ENCODE measurements at places on chromosomes 1 and 21.
A peak's percentile ranks its signal among the peaks of the same experiment; 100 is the strongest.

- DNase-seq: no peak
Observed at GRCh38 chr1:95169548-95169947, 52.4 kb downstream of the TLCD4 start.

DNA sequence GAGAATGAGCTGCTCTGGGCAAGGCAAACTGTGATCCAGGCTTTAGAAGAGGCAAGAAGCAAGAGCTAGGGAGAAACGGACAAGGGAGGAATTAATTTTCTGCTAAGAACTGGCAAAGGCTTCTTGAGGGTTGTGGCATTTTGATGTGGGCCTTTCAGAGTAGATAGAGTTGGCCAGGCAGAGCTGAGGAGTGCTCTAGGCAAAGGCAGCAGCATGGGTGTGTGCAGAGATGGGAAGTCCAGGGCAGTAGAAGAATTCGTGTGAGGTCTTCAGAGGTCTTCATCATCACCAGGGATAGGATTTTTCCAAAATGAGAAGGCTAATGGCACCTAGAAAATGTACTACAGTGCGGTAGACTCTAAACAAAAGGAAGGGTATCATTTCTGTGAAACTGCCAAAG is 237.8 kb downstream of the LTN1 start:
- no peak for DNase-seq

DNA sequence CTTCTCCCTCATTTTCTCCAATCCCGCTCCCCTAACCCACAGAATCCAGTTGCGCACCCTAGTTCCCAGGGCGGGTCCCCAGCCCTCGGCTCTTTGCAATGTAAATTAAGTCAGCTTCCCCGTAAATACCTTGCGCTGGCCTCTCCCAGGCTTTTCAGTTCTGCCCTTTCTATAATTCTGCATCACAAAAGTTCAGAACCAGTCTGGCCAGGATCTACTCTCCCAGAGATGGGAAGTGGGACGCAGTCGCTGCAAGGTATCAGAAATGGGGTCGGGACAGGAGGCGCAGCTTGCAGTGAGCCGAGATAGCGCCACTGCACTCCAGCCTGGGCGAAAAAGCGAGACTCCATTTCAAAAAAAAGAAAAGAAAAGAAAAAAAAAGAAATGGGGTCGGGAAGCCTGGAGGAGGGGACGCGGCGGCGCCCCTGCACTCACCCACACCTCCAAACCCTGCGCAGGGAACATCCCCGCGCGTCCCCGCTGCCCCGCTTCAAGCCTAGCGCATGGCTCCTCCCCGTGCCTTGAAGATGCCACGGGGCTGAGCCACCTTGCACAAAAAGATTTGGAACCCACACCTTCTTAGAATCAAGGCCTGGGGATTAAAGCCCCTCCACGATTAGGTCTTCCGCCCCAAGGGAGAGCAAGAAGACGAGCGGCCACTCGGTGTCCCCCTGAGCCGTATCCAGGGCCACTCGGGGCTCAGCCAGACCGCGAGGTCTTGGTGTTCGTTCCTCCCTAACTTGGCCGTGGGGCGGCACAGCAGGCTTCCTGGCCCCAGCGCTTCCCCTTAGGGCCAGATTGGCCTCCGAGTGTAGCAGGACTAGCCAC is 27.2 kb upstream of the ITLN2 start:
- no peak for DNase-seq

DNA sequence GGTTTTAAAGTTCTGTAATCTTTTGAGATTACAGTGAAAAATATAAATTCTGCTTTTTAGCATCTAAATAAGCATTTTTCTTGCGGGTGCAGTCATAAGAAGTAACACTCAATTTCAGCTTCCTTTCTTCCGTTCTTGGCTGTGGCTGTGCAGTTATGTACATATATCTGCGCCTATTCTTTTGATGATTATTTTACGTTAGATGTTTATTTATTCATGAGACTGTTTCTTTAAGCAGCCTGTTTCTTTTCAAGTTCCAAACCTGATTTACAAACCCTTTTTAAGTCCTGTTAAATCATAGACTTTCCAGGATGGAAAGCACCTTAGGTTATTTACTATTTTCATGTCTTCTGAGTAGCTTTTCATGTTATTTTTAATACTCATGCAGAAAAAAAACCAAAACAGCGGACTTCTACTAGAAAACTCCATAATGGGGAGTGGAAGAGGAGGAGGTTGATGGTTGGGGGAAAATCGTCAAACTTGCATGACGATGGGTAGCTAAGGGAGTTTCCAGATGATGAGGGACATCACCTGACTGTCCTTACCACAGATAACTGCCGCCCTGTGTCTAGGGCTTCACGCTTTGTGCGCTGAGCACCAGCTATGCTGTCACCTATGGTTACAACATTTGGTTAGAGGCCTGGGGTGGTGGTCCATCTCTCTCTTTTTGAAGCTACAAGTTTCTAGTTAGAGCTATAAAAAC is 2.6 kb downstream of the PRDM2 start:
- DNase-seq: no peak

GRCh38 chr1:55368698-55369097 is 153.5 kb upstream of the USP24 start:
- no peak for DNase-seq

GRCh38 chr21:38267991-38268863 is 11.4 kb downstream of the KCNJ15 start:
- DNase-seq: no peak

DNA sequence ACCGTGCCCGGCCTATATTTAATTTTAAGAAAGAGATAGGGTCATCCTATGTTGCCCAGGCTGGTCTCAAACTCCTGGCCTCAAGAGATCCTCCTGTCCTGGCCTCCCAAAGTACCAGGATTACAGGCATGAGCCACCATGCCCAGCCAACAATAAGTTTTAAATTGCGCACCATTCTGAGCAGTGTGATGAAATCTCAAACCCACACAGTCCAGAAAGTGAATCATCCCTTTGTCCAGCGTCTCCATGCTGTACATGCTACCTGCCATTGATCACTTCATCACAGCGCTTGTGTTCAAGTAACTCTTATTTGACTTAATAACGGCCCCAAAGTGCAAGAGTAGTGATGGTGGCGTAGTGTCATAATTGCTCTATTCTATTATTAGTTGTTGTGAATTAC is 75.4 kb downstream of the APP start:
- no peak for DNase-seq

DNA sequence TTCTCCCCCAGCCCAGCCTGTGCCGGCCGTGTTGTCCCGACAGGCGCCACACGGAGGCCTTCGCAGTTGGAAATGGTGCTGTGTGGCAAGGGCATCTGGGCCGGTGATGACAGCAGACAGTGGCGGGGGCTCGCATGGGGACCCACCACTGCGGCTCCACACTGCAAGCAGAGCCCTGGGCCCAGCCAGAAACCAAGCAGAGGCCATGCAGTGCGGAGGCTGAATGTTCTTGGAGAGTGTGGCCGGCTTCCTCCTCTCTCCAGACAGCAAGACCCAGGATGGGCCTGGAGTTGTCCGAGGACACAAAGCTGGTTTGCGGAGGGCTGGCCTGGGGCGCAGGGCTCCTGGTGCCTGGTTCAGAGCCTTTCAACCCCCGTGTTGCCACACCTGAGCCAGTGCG is 104.6 kb downstream of the SIK1 start:
- DNase-seq: no peak

GRCh38 chr1:231359113-231359512 is 21.0 kb downstream of the SPRTN start:
- DNase-seq: no peak

DNA sequence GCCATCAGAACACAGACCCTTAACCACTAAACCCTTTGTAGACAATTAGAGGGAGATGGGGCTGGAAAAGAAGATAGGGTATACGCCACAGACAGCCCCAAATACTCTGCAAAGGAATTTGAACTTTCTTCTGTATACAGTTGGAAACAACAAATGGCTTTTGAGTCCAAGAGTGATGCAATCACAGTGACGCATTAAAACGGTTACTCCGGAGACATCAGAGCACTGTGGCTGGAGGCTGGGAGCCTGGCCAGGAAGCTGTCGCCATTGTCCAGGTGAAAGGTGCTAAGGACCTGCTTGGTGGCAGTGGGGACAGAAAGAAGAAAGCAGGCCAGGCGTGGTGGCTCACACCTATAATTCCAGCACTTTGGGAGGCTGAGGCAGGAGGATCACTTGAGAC is 4.2 kb downstream of the FLAD1 start:
- DNase-seq: no peak

DNA sequence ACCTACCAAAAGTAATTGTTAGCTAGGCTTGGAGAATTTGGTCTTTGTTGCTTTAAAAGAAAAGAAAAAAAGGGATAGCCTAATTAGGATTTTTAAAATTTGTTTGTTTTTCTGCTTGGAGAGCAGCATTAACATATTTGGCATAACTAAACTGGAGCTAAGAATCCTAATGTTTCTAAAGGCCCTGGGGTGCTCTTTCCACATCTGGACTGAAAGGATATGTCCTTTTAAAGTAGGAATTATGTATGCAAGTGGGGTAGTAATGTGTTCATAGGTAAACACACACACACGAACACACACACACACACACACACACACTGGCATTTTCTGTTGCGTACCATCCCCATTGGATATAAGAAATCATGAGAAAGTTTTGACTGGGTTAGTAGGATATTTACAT is 113.9 kb downstream of the KCTD3 start:
- DNase-seq: no peak

GRCh38 chr1:41611068-41611931 is 126.8 kb upstream of the EDN2 start:
- peak; percentile 69 for DNase-seq

GRCh38 chr1:62228883-62229187 is 34.2 kb downstream of the L1TD1 start:
- DNase-seq: no peak

GRCh38 chr1:110726755-110727154 is 52.0 kb upstream of the KCNA3 start:
- no peak for DNase-seq

DNA sequence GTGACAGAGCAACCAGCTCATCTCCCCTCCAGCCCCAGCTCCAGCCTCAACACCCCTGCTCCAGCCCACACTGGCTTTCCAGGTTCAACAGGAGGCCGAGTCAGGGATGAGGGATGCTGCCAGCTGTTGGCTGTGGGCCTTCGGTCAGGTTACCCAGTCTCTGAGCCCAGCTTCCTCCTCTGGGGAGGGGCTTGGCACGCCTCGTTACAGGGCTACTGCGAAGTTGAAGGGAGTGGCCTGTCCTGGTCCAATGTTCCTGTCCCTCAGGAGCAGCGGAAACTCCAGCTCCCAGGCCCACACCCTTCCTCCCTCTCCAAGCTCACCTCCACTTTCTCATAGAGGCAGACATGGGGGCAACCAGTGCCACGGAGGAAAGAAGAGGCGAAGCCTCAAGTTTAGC is 15.1 kb upstream of the TAS1R2 start:
- no peak for DNase-seq

- no peak for DNase-seq
Observed at GRCh38 chr1:236681219-236681618, 5.1 kb upstream of the ACTN2 start.

DNA sequence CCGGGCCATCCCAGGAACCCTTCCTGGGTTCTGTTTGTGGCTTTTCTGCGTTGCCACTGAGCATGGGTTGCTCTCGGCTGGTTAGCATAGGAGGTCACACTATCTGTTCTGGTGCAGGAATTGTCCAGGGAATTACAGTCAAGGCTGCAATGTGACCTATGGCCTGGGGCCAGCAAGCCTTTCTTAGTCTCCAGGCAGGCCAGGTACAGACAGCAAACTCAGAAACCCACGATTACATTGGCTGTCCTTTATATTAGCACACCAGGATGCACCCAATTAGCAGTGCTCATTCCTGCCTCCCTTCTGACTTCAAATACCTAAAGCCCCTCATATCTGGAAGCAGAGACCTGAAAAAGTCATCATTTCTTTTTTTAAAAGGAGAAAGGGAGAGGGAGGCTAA is 55.2 kb downstream of the CD247 start:
- DNase-seq: no peak

DNA sequence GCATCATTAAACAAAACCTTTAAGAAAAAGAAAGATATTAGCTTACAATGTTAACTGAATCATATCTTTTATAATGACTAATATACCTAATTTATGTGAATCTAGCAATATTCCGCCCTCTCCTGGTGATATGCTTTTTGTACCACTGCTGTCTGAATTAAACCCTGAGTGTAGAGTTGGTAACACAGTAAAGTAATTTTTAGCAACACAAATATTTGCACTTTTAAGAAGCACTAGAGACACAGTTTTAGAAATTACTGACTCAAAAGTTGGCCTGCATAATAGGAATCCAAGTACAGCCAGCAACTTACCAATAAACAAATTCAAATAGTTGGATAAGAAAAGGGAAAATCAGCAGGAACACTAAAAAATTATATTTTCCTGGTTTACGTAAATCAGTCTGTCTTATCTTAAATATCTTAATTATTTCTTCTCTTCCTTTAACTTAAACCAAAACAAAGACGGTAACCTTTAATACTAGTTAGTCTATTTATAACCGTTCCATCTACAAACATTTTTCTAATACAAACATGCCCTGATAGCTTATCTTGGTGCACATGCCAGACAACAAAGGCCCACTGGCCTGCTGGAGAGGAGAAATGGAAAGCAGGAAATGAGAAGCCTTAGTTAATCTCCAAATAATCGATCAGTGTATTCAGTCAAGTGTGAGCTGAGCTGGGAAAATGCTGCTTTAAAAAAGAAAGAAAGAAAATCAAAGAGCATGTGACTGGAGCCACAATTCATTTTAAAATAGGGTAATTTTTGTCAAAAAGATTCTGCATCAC is 246.0 kb downstream of the RERE start:
- no peak for DNase-seq

GRCh38 chr1:229128066-229128608 is 142.8 kb upstream of the RAB4A start:
- no peak for DNase-seq

- peak; percentile 84 for DNase-seq
Observed at GRCh38 chr1:26862781-26863684, at the start of gene SFN. SFN (plus strand) TSS chr1:26863149; CDS start chr1:26863213, 64 bp downstream.

DNA sequence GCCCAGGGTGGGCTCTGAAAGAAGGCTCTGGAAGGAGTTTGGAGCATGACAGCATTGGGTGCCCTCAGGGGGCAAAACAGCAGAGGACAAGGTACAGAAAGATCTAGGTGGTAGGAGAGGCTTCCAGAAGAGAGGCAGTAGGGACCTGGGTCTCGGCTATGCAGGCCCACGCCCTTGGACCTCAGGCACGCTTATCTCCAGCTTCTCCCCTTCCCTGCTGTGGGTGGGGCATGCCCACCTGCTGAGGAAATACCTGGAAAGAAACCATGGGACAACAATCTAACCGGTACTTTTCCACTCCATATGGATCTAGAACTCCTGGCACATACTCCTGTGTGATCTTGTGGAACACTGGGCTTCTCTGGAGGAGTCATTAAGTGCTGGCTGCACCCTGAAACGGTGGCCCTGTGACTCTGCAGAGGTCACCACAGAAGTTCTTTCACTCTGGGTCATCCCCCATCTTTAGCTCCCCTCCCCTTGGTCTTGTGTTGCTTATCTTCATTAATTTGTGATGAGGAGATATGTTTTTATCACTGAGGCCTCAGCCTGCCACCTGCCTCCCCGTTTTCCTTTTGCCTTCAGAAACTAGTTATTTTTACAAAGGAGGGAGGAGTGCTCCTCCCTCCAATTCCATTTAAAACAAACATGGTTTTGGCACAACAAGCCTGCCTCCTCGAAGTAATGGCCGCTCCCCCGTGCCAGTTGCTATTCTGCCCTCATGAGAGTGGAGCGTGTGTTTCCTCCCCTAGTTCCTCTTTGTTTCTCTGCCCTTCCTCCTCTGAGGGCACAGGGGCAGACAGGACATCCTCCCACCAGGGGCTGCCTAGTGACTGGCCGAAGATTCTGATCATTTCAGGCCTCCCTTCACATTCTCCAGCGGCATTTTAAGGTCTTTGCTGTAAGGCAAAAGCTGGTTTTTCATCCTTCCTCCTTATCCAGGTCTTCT is 78.0 kb upstream of the ATP5PO start:
- peak; percentile 31 for DNase-seq

GRCh38 chr1:11680270-11681070 is 478 bp downstream of the MAD2L2 start:
- DNase-seq: no peak

All from NCI-H2029 (cell line).